ENCODE measurements at places on chromosomes 7 and 10.

GRCh38 chr10:132676193-132676891 lies 109.6 kb downstream of the NKX6-2 start:
- DNase-seq = no peak

DNA sequence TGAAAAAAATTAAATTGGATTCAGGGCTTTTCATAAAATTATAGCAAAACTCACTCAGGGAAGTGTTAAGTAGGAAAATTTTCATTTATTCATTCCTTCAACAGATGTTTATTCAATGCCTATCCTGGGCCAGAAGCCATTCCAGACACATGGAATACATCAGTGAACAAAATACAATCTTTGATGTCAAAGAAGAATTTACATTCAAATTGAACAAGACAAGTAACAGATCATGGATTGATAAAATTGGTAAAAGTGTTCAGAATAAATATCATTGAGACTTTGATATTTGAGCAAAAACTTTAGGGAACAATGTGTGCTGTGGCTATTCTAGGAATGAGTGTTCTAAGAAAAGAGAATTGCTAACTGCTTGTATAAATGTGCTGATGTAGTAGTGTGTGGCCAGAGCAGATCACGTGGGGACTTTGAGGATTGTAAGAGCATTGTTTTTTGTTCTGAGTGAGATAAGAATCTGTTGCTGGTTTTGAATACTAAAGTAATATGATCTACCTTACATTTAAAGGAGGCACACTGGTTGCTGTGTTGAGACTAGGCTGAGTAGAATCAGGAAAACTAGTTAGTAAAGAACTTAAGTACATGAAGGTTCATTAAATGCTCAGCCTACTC lies 957.2 kb downstream of the PCDH15 start:
- no peak for DNase-seq

- DNase-seq = no peak
Observed at GRCh38 chr10:52312942-52313255, 1.2 kb upstream of the DKK1 start.

DNA sequence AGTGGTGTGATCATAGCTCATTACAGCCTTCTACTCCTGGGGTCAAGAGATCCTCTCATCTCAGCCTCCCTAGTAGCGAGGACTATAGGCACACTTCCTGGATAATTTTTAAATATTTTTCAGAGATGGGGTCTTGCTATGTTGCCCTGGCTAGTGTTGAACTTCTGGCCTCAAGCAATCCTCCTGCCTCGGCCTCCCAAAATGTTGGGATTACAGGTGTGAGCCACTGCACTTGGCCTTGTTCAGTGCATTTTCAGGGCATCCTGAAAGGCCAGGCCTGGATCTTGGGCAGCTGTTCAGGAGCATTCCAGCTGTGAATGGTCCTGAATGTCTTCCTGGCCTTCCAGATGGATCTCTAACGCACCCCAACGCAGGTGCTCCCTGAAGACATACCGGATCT lies 95.7 kb downstream of the PFKFB3 start:
- DNase-seq = no peak

GRCh38 chr7:36512616-36513015 lies 123.0 kb downstream of the ANLN start:
- DNase-seq = no peak

Data from left kidney (tissue), 8 donors.